ENCODE measurements at places on chromosomes 16 and 17. TPM values are rescaled to one million over a fixed set of nuclear protein-coding genes. Genes with fewer than 3 reads are reported as not detected.
A peak's percentile ranks its signal among the peaks of the same experiment; 100 is the strongest.

GRCh38 chr17:55496094-55496881, 15.0 kb downstream of the SMIM36 start:
- peak overlapping the region; percentile 54 for H3K27ac ChIP-seq
- H3K36me3 ChIP-seq: no peaks in the 10 kb centered on the region

GRCh38 chr16:88442383-88442726, 10.7 kb upstream of the ZFPM1 start:
- no peaks in the 10 kb centered on the region for H3K36me3 ChIP-seq
- H3K27me3 ChIP-seq: no peaks in the 10 kb centered on the region
- H3K27ac ChIP-seq: no peak overlapping the region
- peaks cover 10% of the 10 kb centered on the region for H3K4me1 ChIP-seq

DNA sequence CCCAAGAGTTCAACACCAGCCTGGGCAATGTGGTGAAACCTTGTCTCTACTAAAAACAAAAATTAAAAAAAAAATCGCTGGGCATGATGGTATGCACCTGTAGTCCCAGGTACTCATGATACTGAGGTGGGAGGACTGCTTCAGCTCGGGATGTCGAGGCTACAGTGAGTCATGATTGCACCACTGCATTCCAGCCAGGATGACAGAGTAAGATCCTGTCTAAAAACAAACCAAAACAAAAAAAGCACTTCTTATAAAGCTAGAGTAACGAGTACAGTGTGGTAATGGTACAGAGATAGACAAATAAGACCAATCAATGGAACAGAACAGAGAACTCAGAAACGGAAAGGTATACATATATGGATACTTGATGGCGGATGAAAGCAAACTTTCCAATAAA, 4.4 kb downstream of the NSMCE1 start:
- H3K27me3 ChIP-seq: no peaks in the 10 kb centered on the region
- H3K4me3 ChIP-seq: no peak overlapping the region
- H3K36me3 ChIP-seq: no peaks in the 10 kb centered on the region
- DNase-seq: no peak
- peaks cover 3% of the 10 kb centered on the region for H3K4me1 ChIP-seq

- no peaks in the 10 kb centered on the region for H3K36me3 ChIP-seq
- DNase-seq: no peak
- H3K27me3 ChIP-seq: no peaks in the 10 kb centered on the region
- no peak overlapping the region for H3K27ac ChIP-seq
- H3K4me3 ChIP-seq: no peak overlapping the region
Measured at GRCh38 chr17:72749119-72749572, 343.3 kb downstream of the SLC39A11 start.

GRCh38 chr17:82845163-82845807, 5.5 kb upstream of the ZNF750 start:
- H3K27me3 ChIP-seq: no peaks in the 10 kb centered on the region
- peak; percentile 80 for DNase-seq
- peaks cover 9% of the 10 kb centered on the region for H3K4me1 ChIP-seq
- no peaks in the 10 kb centered on the region for H3K36me3 ChIP-seq
- peak overlapping the region; percentile 23 for H3K4me3 ChIP-seq

- peaks cover 15% of the 10 kb centered on the region for H3K27me3 ChIP-seq
- H3K4me3 ChIP-seq: no peak overlapping the region
- H3K36me3 ChIP-seq: no peaks in the 10 kb centered on the region
- DNase-seq: no peak
Measured at GRCh38 chr16:143047-143446, 4.6 kb upstream of the NPRL3 start.

DNA sequence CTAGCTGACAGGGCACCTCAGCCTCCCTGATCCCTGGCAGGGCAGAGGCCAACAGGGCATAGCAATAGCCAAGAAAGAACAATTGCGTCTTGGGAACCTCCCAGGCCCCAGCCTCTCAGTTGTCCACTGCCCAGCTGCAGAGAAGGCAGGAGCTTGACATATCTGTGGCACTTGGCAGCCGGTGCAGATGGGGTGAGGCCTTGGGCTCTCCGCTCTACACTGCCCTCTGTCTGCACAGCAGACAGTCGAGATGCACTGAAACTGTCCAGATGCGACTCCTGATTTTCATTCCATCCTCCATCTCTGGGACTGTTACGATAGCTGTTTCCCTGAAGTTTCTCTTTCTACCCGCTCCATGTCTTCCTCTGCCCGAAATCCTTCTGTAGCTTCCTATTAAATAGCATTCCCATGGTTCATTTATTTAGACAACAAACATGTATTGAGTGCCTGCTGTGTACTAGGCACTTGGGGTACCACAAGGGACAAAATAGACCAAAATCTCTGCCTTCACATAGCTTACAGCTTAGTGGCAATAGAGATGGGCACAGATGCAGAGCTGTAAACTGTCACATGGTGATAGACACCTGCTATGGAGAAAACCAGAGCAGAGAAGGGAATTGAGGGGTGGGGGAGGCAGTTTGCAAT, 3.3 kb downstream of the POLR3E start:
- DNase-seq: peak; percentile 81
- no peak overlapping the region for H3K4me3 ChIP-seq
- peaks cover 20% of the 10 kb centered on the region for H3K4me1 ChIP-seq
- peak overlapping the region; percentile 18 for H3K27ac ChIP-seq
- H3K36me3 ChIP-seq: peaks cover 41% of the 10 kb centered on the region

DNA sequence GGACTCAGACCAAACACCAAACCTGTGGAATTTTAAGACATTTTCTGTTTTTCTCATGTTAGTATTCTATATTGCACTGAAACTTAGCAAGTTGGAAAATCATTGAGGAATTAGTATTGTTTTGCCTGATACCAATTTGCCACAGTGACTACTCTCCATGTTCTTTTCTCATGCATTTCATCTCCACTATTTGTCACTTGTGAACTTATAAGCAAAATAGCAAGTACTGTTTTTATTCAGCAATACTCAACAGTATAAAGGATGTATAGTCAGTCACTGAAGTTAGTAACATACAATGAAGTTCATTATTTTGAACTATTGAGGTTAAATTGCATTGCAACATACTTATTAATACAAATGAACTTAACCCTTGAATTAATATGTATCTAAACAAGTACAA, 5.8 kb upstream of the VPS35L start:
- H3K36me3 ChIP-seq: peaks cover 63% of the 10 kb centered on the region
- H3K27ac ChIP-seq: no peak overlapping the region
- no peak for DNase-seq
- no peak overlapping the region for H3K4me3 ChIP-seq
- no peaks in the 10 kb centered on the region for H3K27me3 ChIP-seq

DNA sequence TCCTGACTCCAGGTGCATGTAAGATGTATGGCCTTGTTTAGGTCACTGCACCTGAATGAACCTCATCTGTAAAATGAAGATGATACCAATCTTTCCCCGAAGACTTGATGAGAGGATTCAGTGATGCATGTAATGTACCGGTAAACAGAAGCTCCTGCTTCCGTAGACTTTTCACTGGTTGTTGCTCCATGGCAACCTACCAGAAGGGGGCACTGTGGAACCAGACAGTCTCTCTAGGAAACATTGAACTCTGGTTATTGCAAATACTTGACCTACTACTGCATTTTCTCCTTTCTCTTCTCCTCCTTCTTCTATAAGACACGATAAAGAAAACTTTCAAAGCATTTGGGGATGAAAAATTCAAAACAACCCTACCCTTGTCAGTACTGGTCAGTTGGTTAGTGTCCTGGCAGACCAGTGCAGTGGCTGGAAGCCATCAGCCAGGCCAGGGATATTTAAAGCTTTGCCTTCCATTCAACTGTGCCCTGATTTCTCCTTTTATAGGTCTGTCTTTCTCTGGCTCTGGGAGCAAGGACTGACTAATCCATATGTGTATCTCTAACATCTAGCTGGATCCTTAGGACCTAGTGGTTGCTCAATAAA, 667.4 kb upstream of the SALL1 start:
- no peaks in the 10 kb centered on the region for H3K4me1 ChIP-seq
- H3K4me3 ChIP-seq: no peak overlapping the region
- no peak overlapping the region for H3K27ac ChIP-seq
- no peaks in the 10 kb centered on the region for H3K36me3 ChIP-seq

- H3K27me3 ChIP-seq: no peaks in the 10 kb centered on the region
- no peak overlapping the region for H3K4me3 ChIP-seq
- peak overlapping the region; percentile 58 for H3K27ac ChIP-seq
Measured at GRCh38 chr16:14308368-14308723, 237.2 kb downstream of the MRTFB start.

- no peak for DNase-seq
- H3K4me3 ChIP-seq: no peak overlapping the region
- H3K36me3 ChIP-seq: no peaks in the 10 kb centered on the region
- H3K27ac ChIP-seq: peak overlapping the region; percentile 62
Measured at GRCh38 chr16:73000907-73001521, 46.9 kb downstream of the ZFHX3 start.

DNA sequence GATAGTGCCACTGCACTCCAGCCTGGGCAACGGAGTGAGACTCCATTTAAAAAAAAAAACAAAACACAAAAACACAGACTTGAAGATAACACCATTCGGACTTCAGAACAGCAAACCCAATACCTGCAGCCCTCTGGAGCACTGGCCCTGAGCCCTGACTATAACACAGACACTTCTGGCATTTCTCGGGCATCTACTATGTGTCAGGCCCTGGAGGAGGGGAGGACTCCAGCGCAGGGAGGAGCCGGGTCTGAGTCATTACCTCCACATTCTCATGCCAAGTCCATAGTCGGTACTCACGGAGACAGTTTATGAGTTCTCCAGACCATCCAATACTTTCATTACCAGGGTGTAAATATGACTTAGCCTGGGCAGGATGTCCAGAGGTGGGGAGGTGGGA, 48.8 kb downstream of the PITPNM3 start:
- H3K27ac ChIP-seq: no peak overlapping the region
- H3K4me1 ChIP-seq: no peaks in the 10 kb centered on the region
- H3K27me3 ChIP-seq: no peaks in the 10 kb centered on the region
- H3K36me3 ChIP-seq: no peaks in the 10 kb centered on the region

DNA sequence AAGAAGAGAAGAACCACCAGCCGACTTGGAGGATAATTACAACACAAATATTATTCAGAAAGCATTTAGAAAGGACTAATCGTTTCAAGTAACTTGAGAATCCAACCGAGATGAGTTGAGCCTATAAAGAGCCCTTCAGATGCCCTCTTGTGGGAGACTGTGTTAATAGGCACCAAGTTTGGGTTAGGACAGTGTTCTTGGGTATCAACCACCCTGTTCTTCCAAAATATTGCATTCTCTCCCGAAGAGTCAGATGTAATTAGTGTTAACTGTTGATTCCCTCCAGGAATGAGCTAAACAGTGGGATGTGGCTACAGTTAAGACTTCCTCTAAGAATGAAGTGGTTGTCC, 87.8 kb upstream of the NOL11 start:
- H3K4me3 ChIP-seq: no peak overlapping the region
- H3K4me1 ChIP-seq: peaks cover 7% of the 10 kb centered on the region
- DNase-seq: no peak
- H3K27ac ChIP-seq: no peak overlapping the region

DNA sequence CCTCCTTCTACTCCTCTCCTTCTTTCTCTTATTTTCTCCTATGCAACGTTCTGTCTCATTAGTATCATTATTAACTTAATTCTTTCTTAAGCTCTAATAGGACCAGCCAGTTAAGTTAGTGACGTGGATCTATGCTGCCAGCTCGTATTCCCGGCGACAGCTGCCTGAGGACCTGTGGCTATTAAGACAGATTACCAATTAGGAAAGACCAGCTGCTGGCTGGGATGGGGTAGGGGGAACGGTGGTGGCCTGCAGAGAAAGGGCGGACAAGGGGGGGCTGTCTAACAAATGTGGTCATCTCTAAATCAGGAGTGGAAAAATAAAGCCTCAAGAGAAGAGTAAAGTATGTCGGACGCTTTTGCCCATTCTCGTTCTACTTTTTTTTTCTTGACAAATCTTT, 770 bp upstream of the MYH3 start:
- no peak overlapping the region for H3K4me3 ChIP-seq
- H3K4me1 ChIP-seq: no peaks in the 10 kb centered on the region
- no peak overlapping the region for H3K27ac ChIP-seq

GRCh38 chr17:80252871-80253270, 7.8 kb upstream of the RNF213 start:
- H3K36me3 ChIP-seq: no peaks in the 10 kb centered on the region
- H3K4me3 ChIP-seq: no peak overlapping the region
- H3K4me1 ChIP-seq: no peaks in the 10 kb centered on the region
- DNase-seq: no peak
- no peak overlapping the region for H3K27ac ChIP-seq

DNA sequence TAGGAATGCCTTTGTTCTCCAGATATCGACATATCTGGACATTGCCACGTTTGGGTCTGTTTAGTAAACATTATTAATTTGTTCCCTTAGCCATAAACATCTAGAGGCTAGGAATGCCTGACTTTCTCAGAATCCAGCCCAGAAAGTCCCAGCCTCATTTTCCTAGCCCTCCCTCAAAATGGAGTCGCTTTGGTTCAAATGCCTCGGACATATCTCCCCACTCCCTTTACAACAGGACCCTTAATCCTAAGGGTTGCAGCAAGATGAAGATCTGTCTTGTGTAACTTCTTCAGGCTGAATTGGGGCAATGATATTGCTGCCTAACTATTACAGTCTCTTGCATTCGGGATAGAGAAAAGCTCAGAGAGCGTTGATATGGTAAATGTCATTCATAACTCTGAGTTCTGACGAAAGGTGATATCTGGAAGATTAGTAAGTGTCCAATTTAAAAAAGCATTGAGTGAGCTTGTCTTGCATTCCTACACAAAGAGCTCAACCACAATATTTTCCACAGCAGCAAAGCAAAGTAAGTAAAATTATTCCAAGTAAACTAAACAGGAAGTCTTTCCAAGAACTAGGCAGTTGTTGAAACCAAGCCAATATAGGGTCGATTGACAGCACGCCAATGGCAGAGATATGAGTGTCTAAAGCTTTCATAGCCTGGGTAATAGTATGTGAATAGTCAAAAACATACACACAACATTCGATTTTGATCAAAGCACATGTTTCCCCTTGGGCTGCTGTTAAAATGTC, 46.0 kb upstream of the ARL4D start:
- no peaks in the 10 kb centered on the region for H3K36me3 ChIP-seq
- no peak overlapping the region for H3K27ac ChIP-seq
- H3K4me3 ChIP-seq: no peak overlapping the region
- H3K27me3 ChIP-seq: no peaks in the 10 kb centered on the region
- H3K4me1 ChIP-seq: peaks cover 13% of the 10 kb centered on the region

DNA sequence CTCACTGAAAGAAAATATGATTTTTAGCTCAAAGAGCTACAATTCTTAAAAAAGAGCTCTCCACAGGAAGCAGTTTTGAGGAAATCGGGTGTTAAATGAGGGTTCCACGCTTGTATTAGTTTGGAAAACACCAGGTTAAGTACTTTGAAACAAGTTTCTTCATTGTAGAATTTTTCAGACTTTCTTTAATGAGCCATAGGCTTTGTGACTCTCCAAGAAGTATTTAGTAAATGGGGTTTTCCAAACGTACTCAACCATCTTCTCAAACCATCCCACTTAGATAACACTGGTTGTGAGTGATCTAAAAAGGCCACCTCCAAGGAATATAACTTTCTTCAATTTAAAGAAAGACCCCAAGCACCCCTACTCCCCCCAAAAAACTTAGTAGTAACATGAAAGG, 2.7 kb downstream of the ULK2 start:
- no peaks in the 10 kb centered on the region for H3K36me3 ChIP-seq
- H3K4me1 ChIP-seq: peaks cover 5% of the 10 kb centered on the region
- H3K27ac ChIP-seq: no peak overlapping the region
- no peak overlapping the region for H3K4me3 ChIP-seq
- no peak for DNase-seq

AIPL1 gene
- not detected for total RNA-seq

TM4SF5 gene
- not detected for total RNA-seq

GJD3 gene
- total RNA-seq: 2.1 TPM

GRB2 gene
- 67.7 TPM for total RNA-seq

FBXW10B gene
- total RNA-seq: 0.64 TPM

DNAAF8 gene
- total RNA-seq: 0.70 TPM

GDPD3 gene
- total RNA-seq: 1.8 TPM

HS3ST2 gene
- total RNA-seq: 0.56 TPM

SLC13A2 gene
- not detected for total RNA-seq

SYT17 gene
- total RNA-seq: 0.91 TPM

Data from heart left ventricle (tissue), 16 donors.